Activated T-cell treated with anti-CD3 and anti-CD28 coated beads, Interleukin-2, amount 50 U/mL, for 72 hours (primary cell): ENCODE measurements at places on chromosomes 5 and 9. TPM values are rescaled to one million over a fixed set of nuclear protein-coding genes. Genes with fewer than 3 reads are reported as not detected.

GRCh38 chr5:74285675-74286280 lies 354.8 kb downstream of the ENC1 start:
- no peaks in the 10 kb centered on the region for H3K36me3 ChIP-seq
- no peaks in the 10 kb centered on the region for H3K4me1 ChIP-seq
- no peak overlapping the region for H3K27ac ChIP-seq
- no peak overlapping the region for H3K4me3 ChIP-seq
- H3K27me3 ChIP-seq: peaks cover 49% of the 10 kb centered on the region
- no peak for DNase-seq

- H3K36me3 ChIP-seq: no peaks in the 10 kb centered on the region
- no peak overlapping the region for H3K4me3 ChIP-seq
- H3K27me3 ChIP-seq: peaks cover 2% of the 10 kb centered on the region
- no peak for DNase-seq
These were observed 48.4 kb downstream of the ADAMTS16 start for GRCh38 chr5:5188376-5189050.

DNA sequence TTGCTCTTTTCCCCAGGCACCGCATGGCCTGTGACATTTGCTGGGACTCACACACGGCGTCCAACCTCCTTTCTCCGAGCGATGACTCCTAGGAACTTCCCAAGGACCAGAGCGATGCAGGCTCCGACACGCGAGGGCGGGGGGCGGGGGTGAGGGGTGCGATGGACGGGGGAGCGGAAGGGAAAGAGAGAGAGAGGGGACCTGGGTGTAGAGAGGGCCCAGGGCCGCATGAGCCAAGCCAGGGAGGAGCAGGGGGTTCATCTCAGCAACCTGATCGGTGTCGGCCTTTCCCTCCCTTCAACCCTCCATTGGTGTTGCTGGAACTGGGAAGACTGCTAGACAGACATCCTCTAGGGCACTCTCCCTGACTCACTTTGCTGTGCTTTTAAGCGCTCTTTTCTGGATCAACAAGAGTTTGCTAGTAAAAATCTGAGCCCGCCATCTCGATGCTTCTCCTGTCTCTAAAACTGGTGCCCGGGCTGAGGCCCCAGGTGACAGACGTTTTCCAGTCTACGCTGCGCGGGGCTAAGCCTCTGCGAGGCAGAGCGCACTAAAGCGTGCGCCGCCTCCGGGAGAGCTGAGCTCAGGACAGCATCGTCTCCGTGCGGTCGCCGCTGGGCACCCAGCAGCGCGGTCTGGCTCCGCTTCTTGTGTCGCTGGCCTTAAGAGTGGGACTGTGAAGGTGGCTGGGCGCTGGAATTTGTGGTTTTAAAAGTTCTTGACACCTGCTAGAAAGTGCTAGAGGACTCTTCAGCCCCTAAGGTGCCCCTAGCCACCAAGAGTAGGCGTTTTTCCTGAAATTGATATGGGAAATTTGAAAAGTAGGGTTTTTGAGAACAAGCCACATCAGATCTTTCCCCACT lies 1.0 kb upstream of the TSLP start:
- peak; percentile 55 for DNase-seq
- H3K4me3 ChIP-seq: peak overlapping the region; percentile 91
- peaks cover 97% of the 10 kb centered on the region for H3K27me3 ChIP-seq
- H3K27ac ChIP-seq: no peak overlapping the region
- peaks cover 50% of the 10 kb centered on the region for H3K4me1 ChIP-seq

DNA sequence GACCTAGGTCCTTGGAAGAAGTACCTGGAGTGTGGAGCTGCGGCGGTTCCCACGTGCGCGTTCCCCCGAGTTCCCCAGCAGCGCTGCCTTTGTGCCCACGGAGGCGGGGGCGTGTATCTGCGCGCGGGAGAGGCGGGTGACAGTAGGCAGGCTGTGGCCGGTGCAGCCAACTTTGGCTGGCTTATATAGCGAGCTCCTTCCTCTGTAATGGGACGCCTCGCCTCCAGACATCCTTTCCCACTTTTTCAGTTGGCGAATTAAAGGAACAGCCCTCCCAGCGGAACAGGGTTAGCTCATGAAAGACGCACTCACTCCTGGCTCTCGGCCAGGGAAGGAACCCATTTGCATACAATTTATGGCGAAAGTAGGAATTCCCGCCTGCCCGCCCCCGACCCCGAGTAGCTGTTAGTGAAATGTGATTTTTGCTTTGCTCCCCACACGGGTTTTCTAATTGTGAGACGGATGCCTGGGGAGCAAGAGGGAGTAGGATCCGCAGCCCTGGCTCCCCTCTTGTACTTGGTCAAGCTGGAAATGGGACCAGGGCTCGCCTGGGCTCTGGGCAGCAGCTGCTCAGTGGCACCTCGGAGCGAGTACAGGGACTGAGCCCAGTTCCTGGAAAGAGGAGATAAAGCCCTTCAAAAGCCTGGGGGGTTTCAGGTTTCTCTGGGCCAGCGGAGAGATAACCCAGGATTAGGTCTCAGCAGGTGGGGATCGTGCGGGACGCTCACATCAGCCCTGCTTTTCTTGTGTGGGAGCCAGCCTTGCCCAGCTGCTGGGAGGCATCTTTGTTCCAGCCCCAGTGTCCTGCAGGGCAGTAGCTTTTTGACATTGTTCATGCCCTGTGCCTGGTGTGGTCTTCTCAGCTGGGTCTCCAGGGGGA lies at the start of gene TNC:
Gene TNC, minus strand, starts transcription at position 159 of the 880 bp plus-strand sequence. CDS start 27,139 bp downstream, outside the sequence.
- DNase-seq: no peak
- H3K27ac ChIP-seq: no peak within 1 kb of the TSS
- H3K36me3 ChIP-seq: no peaks in the 10 kb centered on the region

DNA sequence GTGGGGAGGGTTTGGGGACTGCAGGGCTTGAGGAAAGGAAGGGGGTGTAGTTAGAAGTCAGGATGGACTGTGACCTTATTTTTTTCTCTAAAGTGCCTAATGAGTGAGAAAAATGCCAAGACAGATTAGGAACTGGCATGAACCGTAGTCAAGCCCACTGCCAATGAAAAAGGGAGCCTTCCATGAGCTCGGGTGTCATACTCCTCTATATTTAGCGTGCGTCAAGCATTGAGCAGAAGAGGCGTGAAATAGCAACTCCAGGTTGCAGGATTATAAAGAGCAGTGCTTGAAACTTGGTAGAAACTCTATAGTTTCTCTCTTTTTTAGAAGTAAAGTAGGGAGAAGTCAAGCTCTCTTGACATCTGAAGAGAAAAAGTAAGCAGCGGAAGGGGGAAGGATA lies 1.8 kb downstream of the SGCD start:
- H3K36me3 ChIP-seq: no peaks in the 10 kb centered on the region
- no peaks in the 10 kb centered on the region for H3K4me1 ChIP-seq
- DNase-seq: no peak

- H3K36me3 ChIP-seq: peaks cover 3% of the 10 kb centered on the region
- DNase-seq: no peak
- H3K4me3 ChIP-seq: no peak overlapping the region
- no peak overlapping the region for H3K27ac ChIP-seq
- H3K27me3 ChIP-seq: no peaks in the 10 kb centered on the region
These were observed 95.2 kb downstream of the ERBIN start for GRCh38 chr5:66021585-66021984.

DNA sequence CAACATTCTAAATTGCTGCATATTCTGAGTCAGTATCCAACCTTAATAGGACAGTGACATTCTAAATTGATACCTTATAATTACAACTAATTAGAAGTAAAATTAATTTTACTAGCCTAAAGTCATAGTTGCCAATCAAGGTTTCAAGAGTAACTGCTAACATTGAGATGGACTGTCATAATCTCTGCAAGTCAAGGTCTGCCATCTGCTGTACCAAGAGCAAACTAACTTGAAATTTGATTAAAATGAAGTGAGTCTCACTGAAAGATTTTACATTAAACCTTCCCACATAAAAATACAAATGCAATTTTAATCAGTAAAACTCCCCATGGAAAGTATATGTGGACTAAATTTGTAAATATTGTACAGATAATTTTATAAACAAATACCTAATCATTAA lies 235.3 kb downstream of the PRDM9 start:
- no peak for DNase-seq
- H3K4me1 ChIP-seq: no peaks in the 10 kb centered on the region
- no peaks in the 10 kb centered on the region for H3K27me3 ChIP-seq
- no peaks in the 10 kb centered on the region for H3K36me3 ChIP-seq

GRCh38 chr9:123349691-123350480 lies 6.1 kb upstream of the CRB2 start:
- DNase-seq: peak; percentile 79
- H3K27me3 ChIP-seq: peaks cover 8% of the 10 kb centered on the region

The IL3 gene
- total RNA-seq: 8.9 TPM

The SLC27A4 gene
- total RNA-seq: 10.8 TPM

The GPR151 gene
- total RNA-seq: not detected

The PCA3 gene
- total RNA-seq: not detected

The NPR2 gene
- total RNA-seq: 11.5 TPM

The CSNK1A1 gene
- 209 TPM for total RNA-seq

The RORB gene
- 0.14 TPM for total RNA-seq
